ENCODE measurements at places on chromosomes 2 and 18.

- DNase-seq = peak; percentile 79
- no peak overlapping the region for H3K27ac ChIP-seq
- no peaks in the 10 kb centered on the region for H3K27me3 ChIP-seq
- peak overlapping the region; percentile 3 for H3K4me3 ChIP-seq
- no peaks in the 10 kb centered on the region for H3K36me3 ChIP-seq
- H3K4me1 ChIP-seq = peaks cover 14% of the 10 kb centered on the region
These were observed 50.1 kb upstream of the LPIN2 start for GRCh38 chr18:3062798-3063680.

DNA sequence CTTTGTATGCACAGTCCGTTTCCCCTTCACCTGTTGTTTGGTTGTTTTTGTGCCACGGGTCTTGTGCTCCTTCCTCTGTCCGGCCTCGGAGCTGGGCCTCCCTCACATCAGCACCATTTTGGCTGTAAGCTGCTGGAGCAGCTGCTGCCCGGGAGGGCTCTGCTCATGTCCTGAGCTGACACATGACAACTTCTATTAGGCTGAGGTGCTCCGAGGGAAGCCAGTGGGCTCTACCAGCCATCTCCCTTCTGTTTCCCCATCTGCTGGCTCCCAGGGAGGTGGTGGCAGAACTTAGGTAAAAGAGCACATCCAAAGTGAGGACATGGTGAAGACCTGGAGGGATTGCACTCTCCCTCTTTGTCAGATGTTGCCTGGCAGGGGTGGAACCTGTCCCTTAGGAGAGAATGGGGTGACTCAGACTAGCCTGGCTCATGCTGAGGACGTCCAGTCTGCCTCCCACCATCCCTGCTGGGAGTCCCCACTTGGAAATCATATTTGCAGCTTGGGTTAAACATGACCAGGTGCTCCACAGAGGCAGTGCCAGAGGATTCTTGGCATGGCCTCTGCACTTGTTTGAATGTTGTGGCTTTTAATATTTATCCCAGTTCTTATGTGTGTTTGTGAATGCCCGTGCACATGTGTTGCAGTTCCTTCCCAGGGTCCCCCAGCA lies 49.8 kb upstream of the TNP1 start:
- no peak overlapping the region for H3K4me3 ChIP-seq
- H3K4me1 ChIP-seq = no peaks in the 10 kb centered on the region
- no peak for DNase-seq
- no peak overlapping the region for H3K27ac ChIP-seq
- H3K36me3 ChIP-seq = no peaks in the 10 kb centered on the region

GRCh38 chr2:54372361-54372760 lies 83.8 kb upstream of the SPTBN1 start:
- no peaks in the 10 kb centered on the region for H3K27me3 ChIP-seq
- no peak overlapping the region for H3K27ac ChIP-seq
- no peak for DNase-seq
- H3K4me1 ChIP-seq = peaks cover 10% of the 10 kb centered on the region

DNA sequence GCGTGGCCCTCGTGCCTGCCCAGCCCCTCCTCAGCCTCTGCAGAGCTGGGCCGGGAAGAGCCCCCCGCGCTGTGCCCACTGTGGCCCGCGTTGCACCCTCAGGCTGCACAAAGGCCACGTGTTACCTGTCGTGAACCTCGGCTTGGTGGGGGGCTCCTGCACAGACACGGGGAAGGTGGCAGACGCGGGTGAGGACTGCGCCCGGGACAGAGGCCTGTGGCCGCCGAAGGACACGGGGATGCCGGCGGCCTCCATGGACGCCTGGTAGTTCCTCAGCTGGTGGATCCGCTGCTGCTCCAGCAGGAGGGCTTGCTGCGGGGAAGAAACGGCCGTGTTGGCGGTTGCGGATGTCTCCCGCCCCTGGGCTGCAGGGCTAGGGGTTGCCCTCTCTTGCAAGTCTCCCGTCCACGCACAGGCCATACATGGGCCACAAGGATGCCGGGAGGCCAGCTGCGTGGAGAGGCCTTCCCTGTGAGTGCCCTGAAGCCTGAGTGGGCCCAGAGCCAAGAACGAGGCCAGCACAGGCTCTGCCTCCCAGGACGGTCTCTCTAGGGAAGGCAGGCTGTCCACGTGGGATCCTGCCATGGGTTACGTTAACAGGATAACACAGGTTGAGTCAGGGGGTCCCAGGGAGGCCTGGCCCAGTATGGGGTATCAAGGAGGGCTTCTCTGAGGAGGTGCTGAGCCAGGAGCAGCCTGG lies 263.7 kb downstream of the TWIST2 start:
- H3K4me1 ChIP-seq = peaks cover 51% of the 10 kb centered on the region
- H3K27me3 ChIP-seq = no peaks in the 10 kb centered on the region
- peak overlapping the region; percentile 85 for H3K27ac ChIP-seq
- peak; percentile 87 for DNase-seq

DNA sequence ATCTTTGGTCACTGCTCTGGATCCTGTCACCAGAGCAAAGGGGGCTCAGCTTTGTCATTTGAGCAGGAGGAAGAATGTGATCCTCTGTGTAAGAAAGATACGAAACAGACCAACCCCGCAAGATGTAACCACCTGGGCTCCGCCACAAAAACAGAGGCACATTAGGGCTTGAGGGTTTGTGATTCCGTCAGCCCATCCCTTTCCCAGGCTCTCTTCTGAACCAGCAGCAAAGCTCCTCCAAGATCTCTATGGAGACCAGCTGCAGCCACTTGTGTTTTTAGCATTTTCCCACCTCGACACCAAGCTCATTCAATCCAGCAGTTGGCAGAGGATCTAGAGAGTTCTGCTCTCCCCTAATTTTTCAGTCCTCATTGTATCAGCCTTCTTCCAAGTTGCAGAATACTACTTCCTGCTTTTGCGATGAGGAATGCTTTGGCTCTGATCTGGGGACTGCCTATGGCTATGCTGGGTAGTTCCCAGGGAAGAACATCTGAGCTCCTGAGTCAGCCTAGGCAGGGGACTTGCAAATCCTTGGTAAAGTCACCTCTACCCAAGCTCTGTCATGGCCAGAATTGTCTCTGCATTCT lies 139.6 kb upstream of the RAB12 start:
- H3K36me3 ChIP-seq = no peaks in the 10 kb centered on the region
- no peak for DNase-seq
